NB4 (cell line): ENCODE measurements at places on chromosomes 2 and 18.

DNA sequence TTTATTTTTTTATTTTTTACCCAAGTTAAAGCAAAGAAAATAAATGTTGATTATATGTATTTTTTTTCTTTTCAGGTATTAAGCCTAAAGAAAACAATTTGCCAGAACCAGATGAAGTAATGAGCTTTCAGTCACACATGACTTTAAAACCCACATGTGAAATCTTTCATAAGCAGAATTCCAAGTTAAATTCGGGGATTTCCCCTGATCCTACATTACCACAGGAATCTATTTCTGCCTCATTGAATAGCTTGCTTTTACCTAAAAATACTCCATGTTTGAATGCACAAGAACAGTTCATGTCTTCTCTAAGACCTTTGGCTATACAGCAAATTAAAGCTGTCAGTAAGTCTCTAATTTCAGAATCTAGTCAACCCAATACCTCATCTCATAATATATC lies 26.6 kb downstream of the GEN1 start:
- DNase-seq: no peak

- DNase-seq: peak; percentile 23
Observed at GRCh38 chr2:131584380-131584779, 56.7 kb downstream of the CCDC74A start.

GRCh38 chr2:19733951-19734425 lies 167.8 kb downstream of the TTC32 start:
- no peak for DNase-seq

- DNase-seq: no peak
Observed at GRCh38 chr18:433960-434359, 66.5 kb downstream of the COLEC12 start.

GRCh38 chr2:30608643-30609042 lies 161.6 kb downstream of the LCLAT1 start:
- peak; percentile 24 for DNase-seq

GRCh38 chr2:48845684-48846083 lies 90.2 kb upstream of the LHCGR start:
- DNase-seq: no peak

- DNase-seq: no peak
Observed at GRCh38 chr2:170766693-170767092, 3.5 kb upstream of the ERICH2 start.

DNA sequence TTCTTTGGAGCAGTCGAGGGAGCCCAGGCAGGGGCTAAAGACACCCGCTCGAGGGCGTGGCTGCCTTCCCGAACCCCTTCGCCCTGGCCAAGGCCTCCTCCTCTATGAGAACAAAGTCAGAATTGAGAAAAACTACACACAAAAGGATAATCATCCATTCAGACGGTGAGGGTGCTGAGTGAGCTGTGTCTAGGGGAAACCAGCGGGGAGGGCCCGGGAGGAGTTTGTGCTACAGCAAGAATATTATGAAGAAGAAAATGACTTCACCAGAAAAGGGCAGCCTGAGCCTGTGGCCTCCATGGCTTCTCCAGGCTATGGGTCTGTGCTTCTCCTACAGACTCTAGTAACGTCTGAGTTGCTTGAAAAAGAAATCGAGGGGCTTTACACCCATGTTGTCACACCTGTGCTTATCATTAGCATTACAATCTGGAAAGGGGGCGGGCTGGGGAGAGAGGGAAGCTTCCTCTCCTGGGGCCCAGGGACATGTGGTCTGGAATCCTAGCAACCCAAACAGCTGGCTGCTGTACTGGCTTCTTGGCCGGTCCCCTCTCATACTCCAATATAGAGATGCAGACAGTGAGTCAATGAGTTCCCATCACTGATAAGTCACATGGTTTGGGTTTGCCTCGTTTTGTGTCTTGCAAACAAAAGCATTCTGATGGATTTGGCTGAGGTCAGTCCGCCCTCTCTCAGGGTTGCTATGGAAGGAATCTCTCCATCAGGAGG lies 52.0 kb upstream of the ARL4C start:
- no peak for DNase-seq

DNA sequence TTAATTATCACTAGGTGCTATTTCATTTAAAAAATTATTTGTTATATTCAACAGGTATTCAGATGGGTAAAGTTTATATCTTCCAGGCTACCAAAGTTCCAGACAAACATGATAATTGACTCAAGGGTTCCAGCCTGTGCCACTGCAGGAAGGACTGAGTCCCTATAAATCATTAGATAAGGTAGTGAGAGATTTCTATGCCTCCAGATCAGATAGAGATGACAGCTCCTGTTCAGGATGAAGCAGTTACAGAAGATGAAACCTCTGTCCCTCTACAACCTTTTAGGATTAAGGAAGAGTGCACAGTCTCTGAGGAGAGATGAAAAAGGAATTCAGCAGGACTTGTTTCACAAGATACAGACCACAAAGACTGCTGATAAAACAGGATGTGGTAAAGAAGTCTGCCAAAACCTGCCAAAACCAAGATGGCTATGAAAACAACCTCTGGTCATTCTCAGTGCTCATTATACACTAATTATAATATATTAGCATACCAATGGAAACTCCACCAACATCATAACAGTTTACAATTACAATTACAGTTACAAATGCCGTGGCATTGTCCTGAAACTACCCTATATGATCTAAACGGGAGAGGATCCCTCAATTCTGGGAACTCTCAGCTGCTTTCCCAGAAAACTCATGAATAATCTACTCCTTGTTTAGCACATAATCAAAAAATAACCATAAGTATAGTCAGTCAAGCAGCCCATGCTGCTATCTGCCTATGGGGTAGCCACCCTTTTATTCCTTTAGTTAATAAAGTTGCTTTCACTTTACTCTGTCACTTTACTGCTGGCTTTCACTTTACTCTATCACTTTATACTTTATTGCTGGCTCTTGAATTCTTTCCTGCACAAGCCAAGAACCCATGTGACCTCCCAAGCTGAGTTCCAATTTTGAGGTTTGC lies 288.5 kb downstream of the PDE11A start:
- peak; percentile 85 for DNase-seq

DNA sequence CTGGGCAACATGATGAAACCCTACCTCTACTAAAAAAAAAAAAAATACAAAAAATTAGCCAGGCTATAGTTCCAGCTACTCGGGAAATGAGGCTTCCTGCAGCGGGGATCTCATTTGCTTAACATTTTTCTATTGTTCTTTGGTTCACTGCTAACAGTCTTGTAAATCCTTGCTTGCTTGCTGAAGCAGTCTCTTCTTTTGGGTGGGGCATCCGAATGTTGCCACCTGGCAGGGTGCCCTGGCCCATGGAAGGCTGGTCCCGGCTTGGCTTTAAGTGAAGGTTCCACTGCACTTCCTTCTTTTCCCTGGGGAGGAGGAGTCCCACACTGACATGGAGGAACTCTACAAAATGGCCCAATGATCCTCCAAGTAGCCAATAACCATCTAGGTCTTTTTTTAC lies 6.0 kb upstream of the ANKRD29 start:
- DNase-seq: no peak

GRCh38 chr2:24852431-24853020 lies 59.3 kb downstream of the CENPO start:
- no peak for DNase-seq

- no peak for DNase-seq
Observed at GRCh38 chr2:24123922-24124580, 782 bp downstream of the FAM228B start.

GRCh38 chr18:49160079-49160930 lies 209.5 kb upstream of the SMAD7 start:
- DNase-seq: no peak

DNA sequence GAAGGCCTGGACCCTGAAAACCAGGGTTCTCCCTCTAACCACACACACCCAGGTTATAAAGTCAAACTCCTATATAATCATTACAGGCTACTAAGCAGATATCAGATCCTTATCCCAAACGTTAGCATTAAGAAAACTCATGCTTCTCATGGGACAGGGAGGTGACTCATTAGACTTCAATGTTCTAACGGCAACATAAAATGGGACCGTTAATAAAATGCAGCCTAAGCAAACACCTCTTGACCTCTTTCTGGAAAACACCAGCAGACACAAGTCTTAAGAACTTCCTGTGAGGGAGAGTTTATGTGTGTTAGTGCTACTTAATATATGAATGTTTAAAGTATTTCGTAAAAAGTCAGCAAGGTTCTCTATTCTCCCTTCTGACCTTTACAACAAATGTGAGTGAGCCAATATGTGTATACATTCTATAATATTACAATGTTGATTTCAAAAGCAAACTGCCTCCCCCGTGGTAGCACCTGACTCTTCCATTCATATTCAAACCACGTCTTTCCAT lies 31.7 kb downstream of the LPIN2 start:
- no peak for DNase-seq

DNA sequence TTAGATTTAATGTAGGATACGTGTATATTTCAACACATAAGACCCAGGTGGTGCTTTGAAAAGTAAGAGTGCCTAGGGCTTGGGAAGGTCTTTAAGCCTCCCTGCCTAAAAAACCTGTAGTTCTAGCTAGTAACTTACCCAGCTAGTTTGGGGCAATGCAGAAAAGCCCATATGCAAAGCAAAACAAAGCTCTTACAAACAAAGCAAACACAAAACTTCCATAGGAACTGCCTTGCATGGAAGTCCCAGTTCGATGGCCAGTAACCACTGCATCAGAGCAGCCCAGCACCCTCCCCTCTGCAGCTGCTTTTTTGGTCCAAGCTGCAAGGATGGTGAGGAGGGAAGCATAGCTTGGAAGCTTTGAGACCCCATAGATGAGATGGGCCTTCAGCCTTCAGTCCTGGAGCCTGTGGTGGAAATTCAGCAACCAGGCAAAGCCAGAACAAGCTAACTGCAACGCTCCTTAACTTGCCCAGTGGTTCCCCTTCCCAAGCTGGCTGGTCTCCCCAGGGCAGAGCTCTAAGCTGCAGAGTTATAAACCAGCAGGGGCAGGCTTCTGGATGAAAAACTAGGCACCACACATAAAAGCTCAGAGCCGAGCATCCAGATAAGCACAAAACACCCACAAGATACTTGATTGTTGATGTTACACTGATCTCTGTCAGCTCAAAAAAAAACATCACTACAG lies 16.2 kb downstream of the C2orf76 start:
- DNase-seq: peak; percentile 27

- DNase-seq: no peak
Observed at GRCh38 chr2:18312818-18313217, 247.6 kb downstream of the RDH14 start.

- DNase-seq: no peak
Observed at GRCh38 chr2:161983866-161984265, 90.1 kb downstream of the DPP4 start.

- no peak for DNase-seq
Observed at GRCh38 chr2:88658881-88659537, 31.7 kb upstream of the EIF2AK3 start.

DNA sequence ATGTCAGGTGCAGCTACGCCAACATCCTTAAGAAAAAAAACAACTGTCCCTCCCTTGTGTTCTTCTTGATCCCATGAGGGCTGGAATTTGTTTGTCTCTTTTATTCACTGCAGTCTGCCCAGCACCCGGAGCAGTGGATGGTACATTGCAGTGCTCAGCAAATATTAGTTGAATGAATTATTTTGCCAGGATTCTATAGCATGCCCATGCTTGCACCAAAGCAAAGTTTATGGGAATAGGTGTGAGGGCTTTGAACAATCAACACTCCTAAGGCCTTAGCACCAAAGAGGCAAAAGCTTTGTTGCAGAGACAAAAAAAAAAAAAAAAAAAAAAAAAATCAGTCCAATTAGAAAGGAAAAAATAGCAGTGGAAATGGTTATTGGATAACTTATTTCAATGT lies 28.7 kb upstream of the DCC start:
- DNase-seq: no peak
